ENCODE measurements at places on chromosomes 2 and 18. TPM values are rescaled to one million over a fixed set of nuclear protein-coding genes. Genes with fewer than 3 reads are reported as not detected.

SCN3A gene
- 1.2 TPM for polyA plus RNA-seq

SPATS2L gene
- 89.4 TPM for polyA plus RNA-seq

FABP1 gene
- 1.4 TPM for polyA plus RNA-seq

FAM110C gene
- 7.9 TPM for polyA plus RNA-seq

GALNT5 gene
- 6.1 TPM for polyA plus RNA-seq

APCDD1 gene
- 134 TPM for polyA plus RNA-seq

ARHGAP15 gene
- 29.1 TPM for polyA plus RNA-seq

ATOH8 gene
- 35.4 TPM for polyA plus RNA-seq

ANKRD62 gene
- 0.06 TPM for polyA plus RNA-seq

ARL4C gene
- 24.6 TPM for polyA plus RNA-seq

ZBTB14 gene
- 19.0 TPM for polyA plus RNA-seq

COLEC12 gene
- 124 TPM for polyA plus RNA-seq
